Caki2 (cell line): ENCODE measurements at places on chromosomes 13 and 19.
A peak's percentile ranks its signal among the peaks of the same experiment; 100 is the strongest.

GRCh38 chr19:49014123-49014869, 2.6 kb downstream of the LHB start:
- DNase-seq: no peak

DNA sequence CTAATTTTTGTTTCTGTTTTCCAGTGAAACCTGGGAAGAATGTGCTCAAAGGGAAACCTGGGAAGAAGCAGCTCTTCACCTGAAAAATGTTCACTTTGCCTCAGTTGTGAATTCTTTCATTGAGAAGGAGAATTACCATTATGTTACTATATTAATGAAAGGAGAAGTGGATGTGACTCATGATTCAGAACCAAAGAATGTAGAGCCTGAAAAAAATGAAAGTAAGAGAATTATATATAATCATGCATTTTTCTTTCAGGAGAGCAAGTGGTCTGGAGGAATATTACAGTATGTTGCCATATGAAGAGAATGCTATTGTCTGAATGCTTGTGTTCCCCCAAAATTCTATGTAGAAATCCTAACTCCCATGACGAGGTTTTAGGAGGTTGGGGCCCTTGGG, 3.4 kb downstream of the NUDT15 start:
- no peak for DNase-seq

- DNase-seq: no peak
Observed at GRCh38 chr19:36489920-36490415, 607 bp upstream of the ZNF566 start.

GRCh38 chr13:21901811-21902708, 231.2 kb downstream of the FGF9 start:
- DNase-seq: no peak

DNA sequence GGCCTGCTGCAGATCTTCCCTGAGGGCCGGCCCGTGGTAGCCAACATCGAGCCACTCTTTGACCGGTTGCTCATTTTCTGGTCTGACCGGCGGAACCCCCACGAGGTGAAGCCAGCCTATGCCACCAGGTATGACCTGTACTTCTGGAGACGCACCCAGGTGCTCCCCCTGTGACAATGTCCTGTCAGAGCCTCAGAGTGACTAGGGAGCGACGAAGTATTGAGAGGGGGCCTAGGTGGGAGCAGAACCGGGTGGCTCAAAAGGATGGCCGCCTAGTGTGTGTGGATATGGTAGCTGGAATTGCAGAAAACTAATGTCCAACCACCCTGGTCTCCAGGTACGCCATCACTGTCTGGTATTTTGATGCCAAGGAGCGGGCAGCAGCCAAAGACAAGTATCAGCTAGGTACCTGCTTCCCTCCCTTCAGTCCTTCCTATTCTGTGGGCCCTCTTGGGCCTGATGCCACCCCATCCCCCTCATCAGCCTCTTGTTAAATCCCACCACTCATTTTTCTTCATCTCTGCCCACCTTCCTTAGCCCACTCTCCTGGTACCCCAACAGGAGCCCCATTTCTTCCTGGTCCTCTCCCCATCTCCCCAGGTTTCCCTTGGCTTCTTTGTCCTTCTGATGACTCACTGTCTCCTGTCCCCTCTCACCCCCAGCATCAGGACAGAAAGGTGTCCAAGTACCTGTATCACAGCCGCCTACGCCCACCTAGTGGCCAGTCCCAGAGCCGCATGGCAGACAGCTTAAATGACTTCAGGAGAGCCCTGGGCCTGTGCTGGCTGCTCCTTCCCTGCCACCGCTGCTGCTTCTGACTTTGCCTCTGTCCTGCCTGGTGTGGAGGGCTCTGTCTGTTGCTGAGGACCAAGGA, 8.4 kb downstream of the EGLN2 start:
- peak; percentile 52 for DNase-seq

DNA sequence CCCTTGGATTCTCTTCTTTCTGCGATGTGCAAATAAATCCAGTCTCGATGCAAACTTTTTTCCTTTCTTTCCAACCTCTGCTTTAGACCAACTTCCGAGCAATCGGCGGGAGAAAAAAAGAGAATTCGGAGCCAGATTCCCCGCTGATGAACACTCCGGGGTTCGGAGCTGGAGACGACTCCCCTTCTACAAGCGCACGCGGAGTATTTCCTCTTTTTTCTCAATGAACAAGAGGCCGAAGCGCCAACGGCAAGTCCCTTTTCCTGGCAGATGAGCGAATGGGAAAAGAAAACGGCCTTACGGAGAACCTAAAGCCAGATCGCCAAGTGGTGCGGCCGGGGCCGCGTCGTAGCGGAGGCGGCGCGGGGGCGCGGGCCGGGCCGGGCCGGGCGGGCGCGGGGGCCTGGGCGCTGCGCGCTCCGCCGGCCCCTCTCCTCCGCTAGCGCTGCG, 250 bp downstream of the SPRY2 start:
- peak; percentile 55 for DNase-seq

DNA sequence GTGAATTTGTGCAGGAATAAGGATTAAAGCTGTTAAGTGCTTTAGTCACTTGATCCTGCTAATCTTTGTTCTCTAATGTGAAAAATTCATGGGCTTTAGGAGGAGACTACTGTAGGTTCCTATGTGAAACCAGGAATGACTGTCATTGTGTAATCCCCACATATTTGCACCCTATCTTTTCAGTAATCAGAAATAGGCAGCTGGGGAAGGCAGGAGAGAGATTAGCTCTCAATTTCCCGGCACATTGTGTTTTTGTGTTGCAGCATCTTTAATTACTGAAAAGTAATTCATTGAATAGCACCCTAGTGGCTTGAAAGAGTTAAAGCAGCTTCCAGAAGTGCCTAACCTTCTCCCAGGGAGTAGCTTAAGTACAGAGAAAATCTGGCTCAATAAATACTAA, 282.9 kb downstream of the OLFM4 start:
- no peak for DNase-seq

GRCh38 chr13:52736891-52737290, 2.7 kb downstream of the CNMD start:
- DNase-seq: no peak

DNA sequence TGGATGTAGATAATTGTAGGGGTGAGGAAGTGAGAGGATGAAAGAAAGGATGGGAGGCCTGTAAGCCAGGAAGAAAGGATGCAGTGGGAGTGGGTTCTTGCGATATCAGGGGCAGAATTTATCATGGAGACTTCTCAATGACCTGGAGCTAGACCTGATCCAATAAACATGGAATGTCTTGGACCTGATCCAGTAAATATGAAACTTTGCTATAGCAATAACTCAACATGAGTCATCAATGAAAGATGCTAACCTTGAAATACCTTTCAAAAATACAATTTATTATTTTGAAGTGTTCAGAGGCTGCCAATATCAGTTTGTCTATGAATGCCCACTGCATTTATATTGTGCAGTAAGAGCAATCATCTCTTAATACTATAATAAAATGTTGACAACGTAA, 279.5 kb downstream of the POU4F1 start:
- DNase-seq: no peak

DNA sequence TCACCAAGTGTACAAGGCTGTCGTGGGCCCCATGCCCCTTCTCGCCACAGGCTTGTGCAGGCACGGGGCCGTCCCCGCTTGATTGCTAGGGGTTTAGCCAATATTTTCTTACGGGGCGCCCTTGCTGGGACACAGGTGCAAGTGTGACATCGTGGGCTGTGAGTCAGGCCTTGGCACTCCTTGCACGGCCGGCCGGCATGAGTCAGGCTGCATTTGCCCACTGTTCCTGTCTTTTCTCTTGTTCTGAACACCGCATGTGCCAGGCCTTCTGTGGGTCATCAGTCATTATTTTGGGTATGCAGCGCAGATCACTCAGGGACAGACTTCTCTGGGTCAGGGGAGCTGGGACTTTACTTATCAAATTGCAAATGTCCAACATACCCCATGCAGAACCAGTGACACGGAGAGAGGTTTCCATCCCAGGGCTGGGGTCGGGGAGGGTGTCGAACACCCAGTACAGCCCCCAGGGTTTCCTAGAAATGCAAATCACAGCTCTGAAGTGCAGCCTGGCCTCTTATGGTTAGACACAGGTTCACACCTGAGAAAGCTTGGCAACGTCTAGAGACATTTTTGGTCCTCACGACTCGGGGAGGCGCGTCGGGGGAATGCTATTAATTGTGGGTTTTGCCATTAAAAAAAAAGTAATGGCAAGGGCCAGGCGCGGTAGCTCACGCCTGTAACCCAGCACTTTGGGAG, 22.5 kb upstream of the KLF2 start:
- peak; percentile 86 for DNase-seq

- DNase-seq: no peak
Observed at GRCh38 chr13:49627831-49628652, at the start of gene ARL11. TSS of gene ARL11 (plus strand) at chr13:49628507. CDS start at chr13:49630448, 1,941 bp downstream.

DNA sequence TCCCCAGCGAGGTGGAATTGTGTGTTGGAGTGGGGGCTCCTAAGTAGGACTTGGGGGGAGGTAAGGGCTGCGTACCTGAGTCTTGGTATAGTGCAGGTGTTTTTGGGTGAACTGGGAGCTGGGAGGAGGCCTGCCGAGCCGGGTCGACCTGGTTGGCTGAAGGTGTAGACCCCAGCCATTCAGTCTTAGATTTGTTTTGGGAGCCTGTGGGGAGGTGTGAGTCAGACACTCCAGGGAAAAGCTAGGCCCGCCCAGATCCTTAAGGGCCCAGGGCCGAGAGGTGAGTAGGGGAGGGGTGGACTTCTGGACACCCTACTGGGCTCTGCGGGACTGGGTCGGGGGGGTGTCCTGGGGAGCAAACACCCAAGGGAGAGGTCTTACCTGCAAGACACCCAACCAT, 935 bp downstream of the CRB3 start:
- DNase-seq: no peak

DNA sequence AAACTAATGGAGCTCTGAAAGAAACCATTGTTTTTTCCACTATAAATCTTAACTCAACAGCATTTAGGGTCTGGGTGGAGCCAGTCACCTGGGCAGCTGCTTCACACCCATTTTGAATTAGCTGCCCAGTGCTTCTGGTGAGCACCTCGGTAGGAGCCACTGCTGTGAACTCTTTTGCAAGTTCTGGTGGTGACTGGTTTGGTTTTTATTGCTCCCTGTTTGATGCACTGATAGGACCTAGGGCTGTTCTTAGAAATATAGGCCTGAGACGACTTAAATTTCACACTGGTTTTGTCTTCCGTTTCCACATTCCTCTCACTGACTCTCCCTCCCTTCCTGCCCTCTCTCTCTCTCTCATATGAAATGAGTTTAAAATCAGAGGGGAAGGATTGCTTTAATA, 103.9 kb downstream of the GGACT start:
- no peak for DNase-seq
